ENCODE measurements at places on chromosomes 4 and X.

DNA sequence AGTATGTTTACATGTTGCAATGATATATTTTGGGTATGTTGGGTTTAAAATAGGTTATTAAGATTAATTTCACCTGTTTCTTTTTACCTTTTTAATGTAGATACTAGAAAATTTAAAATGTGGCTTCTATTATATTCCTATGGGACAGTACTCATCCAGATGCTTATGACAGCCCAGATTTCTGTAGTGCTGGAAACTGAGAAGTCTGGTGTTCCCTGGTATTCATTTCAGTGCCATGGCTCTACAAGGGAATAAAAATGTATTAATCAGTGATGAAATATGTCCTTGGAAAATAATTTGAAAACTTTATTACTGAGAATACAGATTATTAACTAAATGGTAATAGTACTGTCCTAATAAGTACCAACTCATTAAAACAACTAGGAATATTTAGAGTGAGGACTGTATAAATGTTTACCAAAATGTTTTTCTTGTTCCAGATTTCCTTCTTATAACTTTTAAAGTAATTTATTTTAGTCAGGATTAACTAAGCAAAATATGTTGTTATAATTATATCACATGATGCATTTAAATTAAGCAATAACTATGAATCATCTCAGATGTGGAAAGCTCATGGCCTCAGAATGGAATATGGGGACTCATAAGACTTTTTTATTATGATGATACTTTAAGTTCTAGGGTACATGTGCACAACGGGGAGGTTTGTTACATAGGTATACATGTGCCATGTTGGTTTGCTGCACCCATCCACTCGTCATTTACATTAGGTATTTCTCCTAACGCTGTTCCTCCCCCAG is 25.3 kb downstream of the ARHGAP24 start:
- DNase-seq: no peak

GRCh38 chr4:15515106-15515505 is 45.4 kb downstream of the CC2D2A start:
- no peak for DNase-seq

GRCh38 chr4:151564321-151564720 is 155.3 kb downstream of the FHIP1A start:
- DNase-seq: no peak

- DNase-seq: no peak
Measured at GRCh38 chr4:152973629-152974467, 37.7 kb downstream of the FHDC1 start.

Data from activated CD4-positive, alpha-beta T cell treated with anti-CD3 and anti-CD28 coated beads for 24 hours (primary cell).